ENCODE measurements at places on chromosomes 1 and 21.

DNA sequence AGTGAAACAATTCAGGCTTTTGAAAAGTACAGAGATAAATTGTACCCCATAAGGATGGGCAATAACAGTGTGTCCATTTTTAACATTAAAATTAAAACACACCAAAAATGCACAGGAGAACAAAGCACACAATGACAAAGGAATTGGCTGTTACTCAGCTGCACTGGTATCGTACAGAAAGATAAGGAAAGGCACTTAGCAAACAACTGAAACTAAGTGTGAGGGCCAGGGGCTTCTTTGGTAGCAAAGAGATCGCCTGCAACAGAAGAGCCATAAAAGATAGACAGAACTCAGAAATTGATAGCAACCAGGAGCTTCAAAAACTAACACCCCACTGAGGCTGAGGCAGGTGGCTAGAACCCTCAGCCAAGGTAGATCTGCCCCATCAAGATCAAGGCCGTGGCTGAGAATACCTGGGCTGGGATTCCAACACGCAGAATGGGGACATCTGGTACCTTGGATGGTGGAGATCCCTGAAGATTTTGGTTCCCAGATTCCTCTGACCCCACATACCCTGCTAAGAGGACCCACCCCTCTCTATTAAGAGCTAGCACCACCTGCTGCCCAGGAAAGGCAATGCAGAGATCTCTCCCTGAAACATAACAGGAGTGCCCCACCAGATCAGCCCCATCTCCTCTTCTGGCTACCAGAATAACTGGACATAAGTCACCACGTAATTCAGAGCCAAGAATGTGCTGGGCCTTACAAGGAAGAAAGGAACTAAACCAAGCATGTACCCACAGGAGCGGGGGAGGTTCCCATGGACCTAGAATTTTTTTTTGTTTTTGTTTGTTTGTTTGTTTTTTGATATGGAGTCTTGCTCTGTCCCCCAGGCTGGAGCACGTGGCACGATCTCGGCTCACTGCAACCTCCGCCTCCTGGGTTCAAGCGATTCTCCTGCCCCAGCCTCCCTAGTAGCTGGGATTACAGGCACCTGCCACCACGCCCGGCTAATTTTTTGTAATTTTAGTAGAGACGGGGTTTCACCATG is 16.2 kb downstream of the PLEKHO1 start:
- DNase-seq = no peak

- DNase-seq = no peak
Measured at GRCh38 chr1:151367658-151368392, 4.7 kb downstream of the SELENBP1 start.

DNA sequence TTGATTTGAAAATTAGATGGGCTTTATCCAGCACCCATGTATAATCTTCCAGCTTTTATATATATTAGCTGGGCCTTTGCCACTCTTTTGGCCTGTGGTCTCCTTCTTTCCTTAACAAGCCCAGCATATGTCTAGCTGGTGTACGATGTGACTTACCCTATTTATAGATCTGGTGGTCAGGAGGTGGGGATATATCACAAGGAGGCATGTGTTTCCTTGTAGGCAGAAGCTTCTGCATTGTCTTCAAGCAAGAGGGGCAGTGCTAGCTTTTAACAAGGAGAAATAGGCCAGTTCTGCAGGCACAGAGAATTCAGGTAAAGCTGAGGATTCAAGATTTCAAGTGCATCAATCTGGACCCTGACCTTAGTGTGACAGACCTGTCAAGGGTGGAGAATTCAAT is 38.0 kb upstream of the DNASE2B start:
- no peak for DNase-seq

GRCh38 chr1:62462370-62462769 is 25.5 kb downstream of the USP1 start:
- no peak for DNase-seq

GRCh38 chr1:202998836-202999750 is 8.1 kb upstream of the TMEM183A start:
- DNase-seq = peak; percentile 18

GRCh38 chr1:17235135-17235885 is 13.6 kb upstream of the PADI3 start:
- no peak for DNase-seq

- DNase-seq = no peak
Measured at GRCh38 chr21:34836103-34836932, 167.5 kb downstream of the CLIC6 start.

DNA sequence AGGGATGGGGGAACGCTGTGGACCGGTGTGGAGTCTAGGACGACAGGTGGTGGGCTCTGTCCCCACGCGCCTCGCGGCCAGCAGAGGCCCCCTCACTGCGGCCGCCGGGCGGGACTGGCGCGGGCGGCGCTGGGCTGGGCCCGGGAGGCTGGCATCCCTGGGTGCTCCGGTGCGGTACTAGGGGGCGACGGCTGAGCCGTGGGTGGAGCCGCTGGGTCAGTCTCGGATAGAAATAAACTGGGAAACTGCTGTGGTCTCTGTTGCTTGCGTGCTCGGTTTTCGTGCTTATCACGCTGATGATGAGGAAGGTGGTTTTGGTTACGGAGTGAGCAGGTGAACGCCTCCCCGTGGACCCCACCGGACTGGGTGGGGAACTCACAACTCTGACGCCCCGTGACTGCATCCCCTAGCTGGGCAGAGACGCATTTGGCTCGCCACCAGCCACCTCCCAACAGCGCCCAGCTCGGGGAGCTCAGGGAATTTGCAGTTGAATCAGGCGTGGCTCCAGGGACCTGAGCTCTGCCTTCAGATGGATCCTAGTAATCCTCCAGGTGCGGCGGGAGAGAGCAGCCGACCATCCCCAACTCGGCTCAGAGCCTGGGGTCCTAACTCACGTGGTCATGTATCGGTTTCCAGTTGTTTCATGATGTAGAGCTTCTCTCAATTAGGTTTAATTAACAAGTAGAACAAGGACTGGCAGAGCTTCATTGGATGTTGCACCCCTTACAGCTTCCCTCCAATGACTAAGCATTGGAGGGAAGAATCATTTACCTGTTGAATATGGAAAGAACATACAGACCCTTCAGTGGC is 32.1 kb downstream of the HSD17B7 start:
- DNase-seq = no peak

GRCh38 chr1:203839081-203839480 is 22.3 kb upstream of the SNRPE start:
- no peak for DNase-seq

DNA sequence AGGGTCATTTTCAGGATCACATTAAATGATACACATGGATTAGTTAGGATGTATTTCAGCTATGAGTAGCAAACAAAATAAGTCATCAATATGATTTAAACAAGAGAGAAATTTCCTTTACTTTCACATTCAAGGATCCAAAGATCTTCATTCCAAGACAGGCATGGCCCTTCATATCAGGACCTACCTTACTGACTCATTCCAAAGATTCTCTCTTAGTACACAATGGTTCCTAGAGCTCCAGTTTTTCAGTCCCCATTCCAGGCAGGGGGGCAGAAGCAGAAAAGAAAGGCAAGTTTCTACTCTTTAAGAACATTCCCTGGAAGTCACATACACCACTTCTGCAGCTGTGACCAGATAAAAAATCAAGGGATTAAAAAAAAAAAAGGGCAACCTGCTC is 23.7 kb downstream of the RGS2 start:
- no peak for DNase-seq

DNA sequence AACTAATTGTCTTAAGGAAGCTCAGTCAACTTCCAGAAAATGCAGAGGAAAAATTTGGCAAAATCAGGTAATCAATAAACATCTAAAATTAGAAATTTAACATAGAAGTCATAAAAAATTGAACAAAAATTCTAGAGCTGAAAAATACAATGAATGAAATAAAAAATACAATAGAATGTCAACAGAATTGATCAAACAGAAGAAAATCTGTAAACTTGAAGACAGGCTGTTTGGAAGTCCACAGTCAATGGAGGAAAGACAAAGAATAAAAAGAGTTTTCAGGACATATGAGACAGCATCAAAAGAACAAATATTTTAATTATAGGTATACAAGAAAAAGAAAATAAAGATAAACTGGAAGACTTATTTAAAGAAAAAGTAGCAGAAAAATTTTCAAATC is 469.0 kb downstream of the RWDD3 start:
- no peak for DNase-seq

DNA sequence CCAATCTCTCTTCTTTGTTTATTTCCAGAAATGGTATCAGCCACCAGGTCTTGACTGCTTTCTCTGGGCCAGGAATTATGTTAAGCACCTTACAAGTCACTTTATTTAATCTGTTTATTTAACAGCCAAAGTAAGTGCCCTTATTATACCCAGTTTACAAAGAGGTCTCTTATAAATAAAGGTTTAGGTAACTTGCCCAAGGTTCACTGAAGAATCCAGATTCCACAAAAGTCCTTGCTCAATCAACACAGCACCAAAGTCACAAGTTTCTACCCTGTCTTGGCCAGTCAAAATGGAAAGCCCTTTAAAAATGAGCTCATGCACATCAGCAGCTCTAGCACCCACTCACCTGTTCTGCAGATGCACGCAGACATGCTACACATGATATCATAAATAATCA is 28.0 kb upstream of the ATP1A1 start:
- no peak for DNase-seq

- peak; percentile 58 for DNase-seq
Measured at GRCh38 chr1:204568576-204569315, 52.5 kb downstream of the MDM4 start.

DNA sequence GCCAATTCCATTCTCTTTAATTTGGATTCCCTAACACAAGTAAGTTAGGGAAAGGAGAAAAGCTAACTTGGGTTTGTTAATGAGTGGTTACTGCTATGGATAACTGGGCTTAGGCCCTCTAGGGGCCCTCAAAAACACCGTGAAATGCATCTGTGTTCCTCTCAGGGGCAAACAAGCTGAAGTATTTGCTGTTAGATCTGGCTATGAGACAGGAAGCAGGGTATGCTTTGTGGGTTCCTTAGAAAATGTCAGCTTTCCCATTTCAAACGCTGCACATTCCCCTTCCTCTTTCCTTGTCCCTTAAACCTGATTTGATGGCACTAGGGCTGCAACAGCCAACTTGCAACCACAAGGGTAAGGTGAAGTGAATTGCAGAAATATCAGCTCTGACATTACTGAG is 5.7 kb upstream of the CAP1 start:
- DNase-seq = peak; percentile 55

DNA sequence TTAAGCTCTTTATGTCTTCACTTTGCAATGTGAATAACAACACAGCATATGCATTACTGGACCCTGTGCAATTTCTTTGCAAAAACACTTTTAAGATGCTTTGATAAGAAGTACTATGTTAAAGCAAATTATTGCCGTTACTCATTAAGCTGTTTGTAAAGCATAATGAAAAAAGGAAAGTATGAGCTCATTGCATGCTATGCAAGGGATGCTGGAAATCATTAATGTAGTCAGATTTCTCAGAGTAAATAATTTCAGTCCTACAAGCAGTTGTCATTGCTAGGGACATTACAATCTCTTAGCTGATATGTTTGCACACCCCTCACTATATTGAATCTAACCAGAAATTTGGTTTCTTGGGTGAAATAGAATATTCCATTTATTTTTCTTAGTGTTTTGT is 982.5 kb upstream of the ADGRL2 start:
- DNase-seq = no peak

GRCh38 chr1:171019971-171020370 is 70.7 kb upstream of the FMO3 start:
- DNase-seq = no peak

DNA sequence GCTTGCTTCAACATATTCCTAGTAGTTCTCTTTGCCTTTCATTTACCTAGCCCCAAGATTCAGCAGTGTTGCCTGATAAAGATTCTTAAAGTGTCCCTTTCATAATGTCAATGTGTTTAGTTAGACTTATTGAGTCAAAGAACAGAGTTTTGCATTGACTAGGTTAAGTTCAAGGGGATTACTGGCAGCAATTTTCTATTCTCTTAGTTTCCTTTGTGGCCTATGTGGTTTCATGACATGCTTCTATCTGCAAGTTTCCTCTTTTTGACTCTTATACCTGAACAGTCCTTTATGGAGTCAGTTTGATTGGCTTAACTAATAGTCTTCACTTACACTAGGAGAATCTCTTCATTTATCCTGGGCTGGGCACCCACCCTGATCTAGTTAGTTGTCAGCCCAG is 151.3 kb downstream of the ADGRL4 start:
- no peak for DNase-seq

DNA sequence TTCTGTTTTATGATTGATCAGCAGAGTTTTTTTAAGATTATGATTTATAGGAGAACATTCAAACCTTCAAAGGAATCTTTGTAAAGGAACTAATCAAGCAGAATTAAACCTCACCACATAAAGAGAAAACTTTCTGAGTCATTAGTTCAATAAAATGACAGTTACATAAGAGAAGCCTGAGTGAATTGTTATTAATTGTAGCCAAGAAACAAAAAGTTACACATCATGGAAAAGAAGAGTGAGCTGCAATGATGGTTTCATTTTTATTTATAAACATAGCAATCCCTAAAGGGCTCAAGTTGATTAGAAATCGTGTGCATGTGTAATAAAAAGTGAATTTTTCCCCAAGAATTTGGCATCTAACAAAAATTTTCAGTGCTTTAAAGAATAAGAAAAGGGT is 731.4 kb downstream of the LTN1 start:
- no peak for DNase-seq

GRCh38 chr21:34948157-34948556 is 100.9 kb downstream of the RUNX1 start:
- no peak for DNase-seq

- peak; percentile 11 for DNase-seq
Measured at GRCh38 chr1:61184040-61184713, 101.8 kb downstream of the NFIA start.

GRCh38 chr1:162314206-162314605 is 62.4 kb downstream of the SPATA46 start:
- DNase-seq = no peak

DNA sequence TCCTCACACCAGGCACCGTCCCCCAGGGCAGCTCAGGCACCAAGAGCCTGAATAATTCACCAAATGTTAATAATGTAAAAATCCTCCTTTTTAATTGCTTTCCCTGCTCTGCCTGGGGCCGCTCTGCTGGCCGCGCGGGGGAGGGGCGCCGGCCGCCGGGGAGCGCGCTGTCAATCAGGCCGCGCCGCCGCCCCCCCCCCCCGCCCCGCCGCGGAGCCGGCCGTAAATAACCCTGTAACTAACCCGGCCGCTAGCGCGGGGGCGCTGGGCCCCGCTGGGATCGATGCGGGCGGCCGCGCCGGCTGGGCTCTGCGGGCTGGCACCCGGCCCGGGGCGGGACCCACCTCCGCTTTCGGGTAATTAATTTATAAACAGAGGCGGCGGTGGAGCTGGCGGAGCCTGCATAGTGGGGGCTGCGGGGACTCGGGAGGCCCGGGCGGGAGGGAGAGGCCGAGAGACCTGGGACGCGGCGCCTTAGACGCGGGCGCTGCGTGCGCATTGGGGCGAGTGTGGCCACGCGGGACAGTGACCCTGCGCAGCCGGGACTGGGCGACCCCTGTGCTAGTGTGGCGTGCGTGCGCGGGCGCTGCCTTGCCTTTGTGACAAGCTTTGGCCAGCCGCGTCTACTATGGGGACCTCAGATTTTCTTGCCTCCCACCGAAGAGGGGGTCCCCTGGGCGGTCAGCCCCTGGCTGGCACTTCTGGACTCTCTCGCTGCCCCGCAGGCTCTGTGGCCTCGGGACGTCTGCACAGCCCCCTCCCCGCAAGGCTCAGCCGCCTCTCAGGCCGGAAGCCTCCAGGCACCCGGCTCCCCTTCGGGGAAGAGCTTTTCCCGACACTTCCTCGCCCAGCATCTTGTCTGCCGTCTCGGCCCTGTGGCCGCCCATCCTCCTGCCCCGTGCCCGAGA is 16.6 kb downstream of the SAMD11 start:
- no peak for DNase-seq

- DNase-seq = no peak
Measured at GRCh38 chr1:247417831-247418230, 1.9 kb downstream of the NLRP3 start.
